NCI-H2029 (cell line): ENCODE measurements at places on chromosomes 2 and 18.

DNA sequence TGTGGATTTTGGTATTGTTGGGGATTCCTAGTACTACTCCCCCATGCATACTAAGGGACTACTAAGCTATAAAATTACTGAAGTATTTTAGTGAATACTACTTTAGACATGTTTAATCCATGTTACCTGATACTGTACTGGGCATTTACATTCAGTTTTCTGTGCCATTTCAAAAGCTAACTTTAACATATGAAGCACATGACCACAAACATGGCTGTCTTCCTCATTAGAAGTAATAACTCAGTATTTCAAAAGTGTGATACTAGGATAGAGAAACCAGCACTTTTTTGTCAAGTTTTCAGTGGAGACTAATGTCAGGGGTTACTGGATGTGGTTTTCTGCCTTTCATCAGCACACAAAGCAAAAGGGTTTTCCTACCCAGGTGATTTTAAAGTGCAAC lies 27.9 kb downstream of the WDR33 start:
- no peak for DNase-seq

- DNase-seq = no peak
Measured at GRCh38 chr2:141496810-141497209, 634.0 kb downstream of the LRP1B start.

DNA sequence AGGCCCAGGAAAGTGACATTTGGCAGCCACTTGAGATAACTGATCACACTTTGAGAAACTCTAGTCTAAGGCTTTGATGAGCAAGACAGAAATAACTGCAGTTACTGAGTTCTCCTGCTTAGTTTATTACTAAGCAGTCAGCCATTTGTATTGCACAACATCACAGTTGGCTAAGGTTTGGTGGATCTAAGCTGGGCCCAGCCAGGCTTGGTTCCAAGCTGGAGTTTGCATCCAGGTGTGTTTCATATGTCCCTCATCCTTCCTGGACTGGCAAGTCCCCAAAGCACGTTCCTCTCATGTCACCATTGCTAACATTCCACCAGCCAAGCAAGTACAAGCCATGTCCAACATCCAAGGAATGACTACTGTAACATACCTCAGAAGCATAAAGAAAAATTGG lies 71.3 kb upstream of the ZNF532 start:
- no peak for DNase-seq

DNA sequence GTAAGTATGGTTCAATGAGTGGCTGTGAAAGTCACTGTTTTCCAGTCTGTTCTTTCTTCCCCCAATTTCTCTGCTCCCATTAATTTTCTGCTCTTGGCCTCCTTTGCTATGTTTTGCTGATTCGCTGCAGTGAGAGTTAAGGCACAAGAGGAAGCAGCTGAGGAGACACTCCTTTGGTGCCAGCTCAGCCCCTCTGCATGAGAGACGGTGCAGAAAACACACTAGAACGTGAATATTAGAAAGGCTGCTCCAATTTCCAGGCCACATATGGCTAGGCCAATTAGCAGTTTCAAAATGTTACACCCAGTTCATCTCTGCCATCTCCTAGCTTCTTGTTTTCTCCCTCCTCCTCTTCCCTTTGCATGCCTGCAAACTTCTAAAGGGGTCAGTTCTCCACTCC lies 38.9 kb downstream of the AKAIN1 start:
- DNase-seq = no peak
